ENCODE measurements at places on chromosomes 7 and 10.

GRCh38 chr7:106074257-106074656, 37.9 kb downstream of the SYPL1 start:
- H3K4me1 ChIP-seq = peaks cover 13% of the 10 kb centered on the region
- H3K36me3 ChIP-seq = no peaks in the 10 kb centered on the region
- no peak for DNase-seq
- H3K27ac ChIP-seq = no peak overlapping the region
- no peaks in the 10 kb centered on the region for H3K27me3 ChIP-seq
- no peak overlapping the region for H3K4me3 ChIP-seq

GRCh38 chr7:29237489-29237888, 42.9 kb downstream of the CHN2 start:
- no peaks in the 10 kb centered on the region for H3K27me3 ChIP-seq
- no peak for DNase-seq
- H3K36me3 ChIP-seq = no peaks in the 10 kb centered on the region
- H3K4me3 ChIP-seq = no peak overlapping the region
- no peaks in the 10 kb centered on the region for H3K4me1 ChIP-seq
- no peak overlapping the region for H3K27ac ChIP-seq

DNA sequence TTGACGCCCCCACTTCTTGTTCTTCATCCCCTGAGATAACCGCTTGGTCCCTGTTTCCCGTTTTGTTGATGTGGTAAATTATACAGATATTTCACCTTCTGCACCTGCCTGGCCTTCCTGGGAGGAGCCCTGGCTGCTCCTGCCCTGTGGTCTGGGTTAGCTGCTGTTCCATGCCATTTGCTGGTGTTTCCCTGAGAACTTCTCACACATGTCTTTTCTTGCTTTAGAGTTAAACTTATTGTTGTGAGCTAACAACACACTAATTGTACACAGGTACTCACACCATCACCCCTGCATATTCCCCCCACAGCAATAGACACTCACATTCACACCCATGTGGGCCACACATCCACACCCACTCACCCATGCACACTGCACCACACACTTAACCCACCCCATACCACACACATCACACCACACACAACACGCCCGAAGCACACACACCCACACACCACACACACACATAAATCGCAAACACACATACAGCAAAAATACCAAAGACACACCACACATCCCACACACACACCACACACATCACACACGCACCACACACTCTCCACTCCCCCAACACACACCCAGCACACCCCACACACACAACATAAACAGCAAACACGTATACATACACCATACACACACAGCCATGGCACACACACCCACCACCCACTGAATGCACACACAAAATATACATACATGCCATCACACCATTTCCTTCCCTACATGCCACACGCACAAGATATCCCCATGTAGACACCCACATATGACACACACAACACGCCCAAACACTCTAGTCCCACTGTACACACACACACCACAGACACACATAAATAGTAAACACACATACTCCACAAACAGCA, 19.4 kb upstream of the ANTXRL start:
- no peaks in the 10 kb centered on the region for H3K4me1 ChIP-seq
- no peaks in the 10 kb centered on the region for H3K36me3 ChIP-seq
- H3K27ac ChIP-seq = no peak overlapping the region
- no peak overlapping the region for H3K4me3 ChIP-seq
- no peak for DNase-seq

- DNase-seq = no peak
- peaks cover 2% of the 10 kb centered on the region for H3K4me1 ChIP-seq
- H3K27me3 ChIP-seq = no peaks in the 10 kb centered on the region
- H3K27ac ChIP-seq = no peak overlapping the region
Measured at GRCh38 chr7:141590071-141590470, 38.9 kb downstream of the AGK start.

DNA sequence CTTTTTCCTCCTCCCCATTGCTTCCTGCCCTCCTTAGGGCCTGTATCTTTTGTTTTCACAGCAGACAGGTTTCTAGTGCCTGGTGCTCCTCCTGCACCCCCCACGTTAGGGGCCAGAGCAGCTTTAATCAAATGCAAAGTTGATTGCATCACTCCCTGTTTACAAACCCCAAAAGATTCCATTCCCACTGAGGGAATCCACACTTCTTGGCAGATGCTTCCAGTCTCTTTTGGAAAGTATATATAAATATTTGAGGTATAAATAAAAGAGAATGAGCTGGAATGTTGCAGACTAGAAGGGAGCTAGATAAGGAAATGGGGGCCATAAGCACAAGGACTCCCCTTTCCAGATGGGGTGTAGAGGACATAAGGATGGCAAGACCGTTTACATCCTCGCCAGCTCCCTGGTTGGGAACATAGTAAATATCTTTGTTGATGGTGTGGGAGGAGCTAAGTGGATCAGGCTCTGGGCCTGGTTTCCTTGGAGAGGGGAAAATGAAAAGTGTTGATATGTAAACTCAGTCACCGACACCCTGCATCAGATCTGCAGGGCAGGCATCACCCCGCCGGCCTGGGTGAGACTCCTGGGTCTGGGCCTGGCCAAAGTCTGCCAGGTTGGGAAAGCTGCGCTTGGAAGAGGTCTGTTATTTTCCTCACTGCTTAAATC, 6.2 kb downstream of the RARRES2 start:
- H3K4me3 ChIP-seq = no peak overlapping the region
- no peak overlapping the region for H3K27ac ChIP-seq
- no peaks in the 10 kb centered on the region for H3K27me3 ChIP-seq
- no peaks in the 10 kb centered on the region for H3K4me1 ChIP-seq

- no peaks in the 10 kb centered on the region for H3K27me3 ChIP-seq
- no peak for DNase-seq
- H3K36me3 ChIP-seq = peaks cover 4% of the 10 kb centered on the region
Measured at GRCh38 chr7:45032421-45032820, 32.4 kb downstream of the CCM2 start.

GRCh38 chr7:128352636-128353035, 8.9 kb downstream of the PRRT4 start:
- no peaks in the 10 kb centered on the region for H3K36me3 ChIP-seq
- no peak overlapping the region for H3K4me3 ChIP-seq
- H3K27ac ChIP-seq = no peak overlapping the region
- H3K4me1 ChIP-seq = no peaks in the 10 kb centered on the region
- H3K27me3 ChIP-seq = peaks cover 7% of the 10 kb centered on the region

DNA sequence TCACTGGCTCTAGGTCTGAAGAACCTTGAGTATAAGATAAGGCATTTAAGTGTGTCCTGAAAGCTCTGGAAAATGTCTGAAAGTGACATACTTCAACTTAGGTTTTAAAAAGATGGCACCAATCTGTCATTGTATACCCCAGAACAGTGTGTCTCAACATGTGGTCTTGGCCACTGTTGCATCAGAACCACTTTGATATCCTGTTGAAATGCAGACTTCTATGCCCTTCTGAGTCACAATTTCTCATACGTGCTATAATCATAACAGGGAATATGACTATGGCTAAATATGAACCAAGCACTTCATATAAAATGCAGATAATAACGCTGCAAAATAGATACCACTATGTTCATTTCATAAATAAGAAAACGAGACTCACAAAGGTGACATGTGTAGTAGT, 38.0 kb upstream of the GPAM start:
- H3K36me3 ChIP-seq = no peaks in the 10 kb centered on the region
- no peaks in the 10 kb centered on the region for H3K27me3 ChIP-seq
- H3K4me3 ChIP-seq = no peak overlapping the region
- no peak for DNase-seq
- H3K4me1 ChIP-seq = no peaks in the 10 kb centered on the region

GRCh38 chr10:72089618-72090017, 1.3 kb upstream of the SPOCK2 start:
- no peaks in the 10 kb centered on the region for H3K4me1 ChIP-seq
- DNase-seq = no peak
- H3K27ac ChIP-seq = no peak overlapping the region
- H3K27me3 ChIP-seq = peaks cover 10% of the 10 kb centered on the region

GRCh38 chr7:116924741-116925140, 28.6 kb upstream of the ST7 start:
- no peak overlapping the region for H3K4me3 ChIP-seq
- H3K27me3 ChIP-seq = no peaks in the 10 kb centered on the region
- no peaks in the 10 kb centered on the region for H3K4me1 ChIP-seq

Data from SK-N-SH (cell line).